Thyroid gland (tissue), 4 donors: ENCODE measurements at places on chromosomes 4 and X.
A peak's percentile ranks its signal among the peaks of the same experiment; 100 is the strongest.

DNA sequence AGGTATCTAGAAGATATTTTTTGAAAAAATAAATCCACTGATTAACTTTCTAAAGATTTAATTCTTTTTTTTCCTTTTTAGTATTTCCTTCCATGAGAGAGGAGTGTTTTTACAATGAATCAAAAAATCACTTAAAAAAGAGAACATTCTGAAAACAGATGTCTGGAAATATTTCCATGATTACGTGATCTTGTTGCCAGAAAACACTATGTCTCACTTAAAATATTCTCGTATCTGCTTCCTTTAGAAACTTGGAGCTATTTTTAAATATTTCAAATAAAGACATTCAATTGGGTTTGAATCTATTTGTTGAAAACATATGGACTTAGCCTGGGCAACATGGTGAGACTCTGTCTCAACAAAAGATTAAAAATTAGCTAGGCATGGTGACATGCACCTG, 232.8 kb upstream of the RASGEF1B start:
- DNase-seq = no peak

- DNase-seq = no peak
Observed at GRCh38 chr4:176444741-176445140, 125.0 kb downstream of the SPCS3 start.

DNA sequence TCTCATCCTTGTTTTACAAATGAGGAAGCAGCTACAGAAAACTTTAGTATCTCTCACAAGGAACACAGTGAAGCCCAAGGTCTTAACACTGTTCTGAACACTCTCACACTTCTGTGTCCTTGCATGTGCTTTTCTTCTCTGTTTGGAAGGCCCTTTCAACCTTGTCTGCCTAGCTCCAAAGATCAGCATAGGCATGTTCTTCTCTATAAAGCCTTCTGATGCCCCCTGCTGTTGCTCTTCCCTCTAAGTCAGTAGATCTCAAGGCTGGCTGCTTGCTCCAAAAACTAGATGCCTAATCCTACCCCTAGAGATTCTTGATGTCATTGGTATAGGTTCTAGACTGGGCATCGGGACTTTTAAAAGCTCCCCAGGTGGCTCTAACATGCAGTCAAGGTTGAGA, 5.9 kb downstream of the APOO start:
- DNase-seq = peak; percentile 57

DNA sequence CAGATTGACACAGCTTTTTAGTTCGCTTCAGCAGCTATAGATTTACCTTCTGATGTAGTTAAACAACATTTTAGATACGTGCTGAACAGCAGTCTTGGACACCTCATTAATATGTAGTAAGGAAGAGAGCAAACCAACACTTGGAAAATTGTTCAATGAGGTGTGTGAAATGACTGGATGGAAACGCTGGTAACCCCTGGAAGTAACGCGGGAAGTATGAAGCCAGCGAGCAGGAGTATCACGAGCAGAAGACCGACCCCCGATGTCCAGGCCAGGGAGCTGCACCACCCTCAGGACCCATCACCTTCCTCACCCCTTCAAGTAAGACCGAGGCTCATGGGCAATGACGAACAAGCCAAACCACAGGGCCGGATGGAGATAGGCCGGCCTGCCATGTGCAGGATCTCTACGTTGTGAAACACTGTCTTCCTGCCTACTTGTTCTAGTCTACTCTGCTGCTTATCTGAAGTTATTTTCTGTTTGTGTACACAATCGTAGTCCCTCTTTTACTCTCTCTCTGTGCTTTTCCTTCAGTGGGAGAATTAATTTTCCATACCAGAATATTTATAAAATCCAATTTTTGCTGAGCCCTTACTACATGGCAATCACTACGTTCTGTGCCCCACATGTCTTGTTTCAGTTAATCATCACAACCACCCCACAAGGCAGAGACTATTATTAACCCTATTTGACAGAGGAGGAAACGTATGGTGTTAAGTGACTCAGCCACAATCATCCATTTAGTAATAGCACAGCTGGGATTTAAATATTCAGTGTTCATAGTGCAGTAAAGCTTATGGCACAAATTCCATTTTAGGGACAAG, 221.7 kb downstream of the APBB2 start:
- DNase-seq = no peak

DNA sequence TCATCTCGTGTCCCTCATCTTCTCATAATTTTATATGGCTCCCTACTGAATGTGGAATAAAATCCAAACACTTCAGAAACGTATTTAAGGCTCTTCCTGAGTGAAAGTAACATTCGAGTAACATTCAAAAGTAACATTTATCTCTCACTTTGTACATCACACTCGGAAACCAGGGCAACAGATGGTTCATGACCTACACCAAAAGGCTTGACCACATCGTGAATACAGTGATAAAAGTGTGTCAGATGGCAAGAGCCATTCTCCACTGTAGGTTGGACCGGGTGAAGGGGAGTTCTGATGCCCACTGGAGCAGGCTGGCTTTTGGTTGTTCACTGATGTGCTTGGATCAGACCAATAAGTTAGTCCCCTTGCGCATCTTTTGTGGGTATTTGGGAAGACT, 5.6 kb upstream of the LIMCH1 start:
- DNase-seq = no peak

DNA sequence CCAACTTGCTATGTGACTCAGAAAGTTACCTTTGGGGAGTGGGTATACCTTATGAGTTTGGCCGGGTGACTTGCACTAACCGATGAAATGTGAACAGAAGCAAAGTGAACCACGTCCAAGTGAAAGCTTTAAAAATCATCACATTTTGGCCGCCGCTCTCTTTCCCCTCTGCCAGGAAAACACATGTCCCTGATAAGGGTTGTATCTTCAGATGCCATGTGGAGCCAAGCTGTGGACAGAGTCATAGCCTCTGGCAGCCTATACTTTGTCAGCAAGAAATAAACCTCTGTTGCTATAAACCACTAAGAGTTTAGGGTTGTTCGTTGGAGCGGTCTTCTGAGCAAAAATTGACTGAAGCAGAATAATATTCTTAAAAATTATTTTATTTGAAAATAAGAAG, 92.3 kb downstream of the PRDM5 start:
- no peak for DNase-seq

DNA sequence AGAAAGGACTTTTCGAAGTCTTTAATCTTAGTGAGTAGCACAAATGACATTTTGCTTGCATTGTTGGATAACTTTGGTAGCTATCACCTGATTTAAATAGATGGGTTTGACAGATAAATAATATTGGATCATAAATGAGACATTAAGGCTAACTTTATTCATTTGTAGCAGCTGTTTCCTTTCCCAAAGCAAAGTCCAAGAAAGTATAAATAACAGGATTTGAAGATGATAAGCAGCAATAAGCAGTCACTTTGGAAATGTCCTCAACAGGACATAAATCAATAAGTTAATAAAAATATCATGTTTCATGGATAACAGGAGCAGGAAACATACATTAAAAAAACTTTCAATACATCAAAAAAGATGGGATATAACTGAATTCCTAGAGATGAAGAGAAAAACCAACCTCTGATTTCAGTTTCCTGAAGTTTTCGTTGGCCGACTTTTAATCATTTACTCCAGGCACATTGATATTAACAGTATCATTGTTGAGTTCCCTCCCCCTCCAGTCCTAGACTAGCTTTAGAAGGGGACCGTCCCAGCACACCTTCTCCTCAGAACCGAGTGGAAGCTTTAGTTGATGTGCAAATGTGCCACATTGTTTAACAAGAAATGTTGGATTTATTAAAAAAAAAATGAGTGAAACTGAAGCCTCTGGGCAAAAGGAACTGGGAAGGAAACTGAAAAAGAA, 169.9 kb upstream of the AGA start:
- no peak for DNase-seq

- DNase-seq = no peak
Observed at GRCh38 chrX:136021903-136022302, 36.7 kb downstream of the SLC9A6 start.

- DNase-seq = no peak
Observed at GRCh38 chr4:157713342-157713741, 459.5 kb downstream of the GASK1B start.

GRCh38 chr4:128159967-128160366, 98.9 kb downstream of the LARP1B start:
- no peak for DNase-seq

GRCh38 chr4:48804584-48805301, 24.7 kb upstream of the FRYL start:
- no peak for DNase-seq

- DNase-seq = no peak
Observed at GRCh38 chr4:26909369-26909768, 48.7 kb downstream of the STIM2 start.

GRCh38 chr4:6900956-6901355, 8.7 kb upstream of the TBC1D14 start:
- no peak for DNase-seq

DNA sequence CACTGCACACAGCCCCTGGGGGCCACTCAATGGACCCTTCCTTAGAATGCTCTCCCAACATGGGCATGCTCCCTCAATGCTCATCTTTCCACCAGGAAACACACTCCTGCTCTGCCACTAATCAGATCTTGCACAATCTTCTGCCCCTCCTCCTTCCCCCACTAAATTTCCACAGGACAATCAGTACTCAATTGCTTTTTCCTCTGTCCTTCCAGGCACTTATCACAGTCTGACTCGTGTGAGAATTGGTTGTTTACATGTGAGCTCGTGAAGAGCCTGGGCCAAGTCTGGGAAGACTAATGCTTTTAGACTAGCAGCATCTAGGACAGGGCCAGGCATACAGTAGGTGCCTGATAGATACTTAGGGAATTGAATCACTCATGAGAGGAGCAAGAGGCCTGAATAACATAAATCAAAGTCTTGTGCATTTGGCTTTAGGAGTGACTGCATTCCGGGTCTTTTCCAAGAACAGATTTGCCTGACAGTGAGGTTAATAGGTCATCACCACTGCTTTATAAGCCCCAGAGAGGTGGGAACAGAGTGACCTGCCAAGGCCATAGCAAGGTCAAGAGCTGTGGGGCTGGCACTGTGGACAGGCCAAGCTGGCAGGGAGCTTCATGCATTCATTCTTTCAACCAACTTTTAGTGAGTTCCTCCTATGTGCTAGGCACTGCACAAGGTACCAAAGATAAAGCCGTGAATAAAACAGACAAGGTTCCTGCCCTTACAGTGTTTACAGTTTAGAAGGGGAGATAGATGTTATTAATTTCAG, 55.0 kb downstream of the PRPS1 start:
- peak; percentile 61 for DNase-seq

- DNase-seq = no peak
Observed at GRCh38 chr4:172850838-172851237, 317.8 kb upstream of the GALNT7 start.

- no peak for DNase-seq
Observed at GRCh38 chrX:143435916-143436315, 81.4 kb downstream of the SPANXN3 start.

DNA sequence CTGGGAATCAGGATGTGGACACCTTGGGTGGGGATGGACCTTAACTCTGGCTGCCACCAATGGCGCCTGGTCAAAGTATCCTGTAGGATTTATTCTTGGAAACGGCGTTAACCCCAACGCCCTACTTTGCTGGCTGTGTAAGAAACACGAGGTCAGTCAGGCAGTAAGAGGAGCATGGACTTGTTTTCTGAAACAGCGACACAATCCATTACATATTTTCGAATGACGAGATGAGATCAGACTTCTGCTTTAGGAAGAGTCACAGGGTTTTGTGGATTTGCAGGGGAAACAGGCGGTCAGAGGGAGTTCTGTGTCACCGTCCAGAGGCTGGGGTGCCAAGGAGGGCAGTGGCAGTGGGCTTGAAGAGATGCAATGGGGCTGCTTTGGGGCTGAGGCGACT, 92.2 kb downstream of the TBL1X start:
- DNase-seq = no peak

- no peak for DNase-seq
Observed at GRCh38 chr4:132683957-132684356, 465.1 kb upstream of the PCDH10 start.
